ENCODE measurements at places on chromosomes 3 and 15.

GRCh38 chr3:161821591-161821990 is 325.0 kb downstream of the OTOL1 start:
- DNase-seq = no peak

DNA sequence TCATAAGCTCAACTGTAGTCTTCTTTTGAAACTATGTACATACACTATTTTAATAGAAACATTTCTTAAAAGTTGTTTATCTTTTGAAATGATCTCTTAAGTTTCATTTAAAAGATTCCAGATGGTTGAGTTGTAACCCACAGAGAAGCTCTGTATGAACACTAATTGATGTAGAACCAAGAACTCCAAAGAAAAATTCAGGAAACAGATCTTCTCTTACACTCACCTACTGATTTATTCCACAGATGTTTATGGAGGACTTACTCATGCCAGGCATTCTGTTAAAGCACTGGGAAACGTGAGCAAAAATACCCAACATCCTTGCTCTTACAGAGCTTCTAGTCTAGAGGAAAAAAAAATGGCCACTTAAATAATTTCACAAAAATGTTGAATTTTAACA is 551.1 kb downstream of the NAALADL2 start:
- DNase-seq = no peak

DNA sequence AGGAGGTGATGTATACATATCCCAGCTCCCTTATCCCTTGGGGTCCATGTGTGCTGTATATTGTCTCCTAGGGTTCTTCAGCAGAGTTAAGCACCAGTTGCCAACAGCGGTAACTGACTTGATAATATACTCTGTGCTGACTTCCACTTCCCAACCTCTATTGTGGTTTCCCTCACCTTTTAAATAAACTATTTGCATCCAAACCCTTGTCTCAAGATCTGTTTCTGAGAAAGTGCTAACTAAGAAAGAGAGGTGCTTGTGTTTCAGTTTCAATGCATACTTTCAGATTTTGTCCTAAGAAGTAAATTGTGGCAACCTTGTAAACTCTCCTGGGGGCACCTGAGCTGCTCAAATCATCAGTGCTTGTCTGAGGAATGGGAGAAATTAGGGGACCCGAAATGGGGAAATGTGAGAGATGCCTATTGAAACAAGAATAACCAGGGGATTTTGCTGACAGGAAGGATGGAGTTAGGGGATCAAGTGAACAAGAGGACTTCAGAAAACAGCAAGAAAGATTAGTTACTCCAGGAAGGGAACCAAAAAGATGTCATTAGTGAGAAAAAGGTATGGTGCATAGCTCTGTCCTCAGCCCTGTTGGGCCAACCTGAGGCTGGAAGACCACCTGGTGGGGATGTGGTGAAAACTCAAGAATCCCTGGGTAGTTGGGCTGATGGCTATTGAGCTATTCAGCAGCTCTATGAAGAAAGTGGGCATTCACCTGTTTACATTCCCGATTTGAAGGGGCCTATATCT is 50.9 kb upstream of the MRPL3 start:
- no peak for DNase-seq

GRCh38 chr15:50940506-50940905 is 32.0 kb downstream of the AP4E1 start:
- DNase-seq = no peak

DNA sequence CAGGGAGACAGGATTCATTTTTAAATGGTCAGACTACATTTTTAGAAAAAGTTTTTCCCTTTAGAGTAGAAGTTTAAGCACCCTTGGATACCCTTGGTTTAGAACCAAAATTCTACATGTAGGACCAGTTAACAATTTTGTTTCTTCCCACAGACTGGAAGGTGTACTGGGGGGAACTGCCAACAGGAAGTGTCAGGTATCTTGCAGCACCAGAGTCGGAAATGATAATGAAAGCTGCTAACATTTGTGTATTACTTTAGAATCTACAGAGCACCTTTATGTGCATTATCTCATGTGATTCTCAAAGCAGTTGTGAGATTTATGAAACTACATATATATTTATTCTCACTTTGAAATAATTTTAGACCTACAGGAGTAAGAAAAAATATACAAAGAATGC is 21.5 kb downstream of the SPRED1 start:
- DNase-seq = no peak

DNA sequence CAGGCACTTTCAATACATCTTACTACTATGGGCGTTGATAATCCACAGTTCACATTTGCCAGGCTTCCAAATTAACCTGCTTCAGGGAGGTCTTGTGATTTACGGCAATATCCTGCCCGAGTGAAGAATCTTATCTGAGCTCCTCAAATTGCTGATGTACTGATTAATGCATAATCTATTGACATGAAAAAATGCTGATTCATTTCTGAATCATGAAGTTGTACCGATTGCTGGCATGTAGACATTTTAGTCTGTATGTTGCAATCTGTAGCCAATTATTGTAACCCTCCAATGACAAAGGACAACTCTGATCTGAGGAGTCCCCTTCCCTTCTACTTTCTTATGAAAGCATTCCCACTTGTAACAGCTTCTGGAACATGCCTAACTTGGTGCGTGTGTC is 97.2 kb downstream of the SEC22A start:
- no peak for DNase-seq

- no peak for DNase-seq
These were observed 528.2 kb downstream of the NR2F2 start for GRCh38 chr15:96858694-96859093.

GRCh38 chr3:78901544-78901943 is 866.3 kb downstream of the ROBO1 start:
- no peak for DNase-seq

GRCh38 chr15:87454860-87455259 is 801.7 kb downstream of the NTRK3 start:
- DNase-seq = no peak

DNA sequence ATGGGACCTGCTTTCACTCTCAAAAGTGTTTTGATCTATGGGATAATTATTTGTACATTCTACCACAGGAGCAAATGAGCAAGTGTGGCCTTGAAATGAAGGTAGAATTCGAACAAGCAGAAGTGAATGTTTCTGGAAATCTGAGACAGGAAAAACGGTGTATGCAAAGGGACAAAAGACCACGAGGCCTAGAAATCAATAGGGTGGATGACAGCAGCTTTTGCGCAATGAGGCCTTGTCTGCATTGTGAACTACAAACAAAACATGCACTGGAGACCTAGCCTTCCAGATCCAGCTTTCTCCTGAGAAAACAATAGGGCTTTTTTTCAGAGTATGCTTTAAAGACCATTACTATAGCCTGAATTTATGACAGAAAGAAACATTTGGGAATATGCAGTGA is 1137.0 kb downstream of the ROBO2 start:
- DNase-seq = no peak

DNA sequence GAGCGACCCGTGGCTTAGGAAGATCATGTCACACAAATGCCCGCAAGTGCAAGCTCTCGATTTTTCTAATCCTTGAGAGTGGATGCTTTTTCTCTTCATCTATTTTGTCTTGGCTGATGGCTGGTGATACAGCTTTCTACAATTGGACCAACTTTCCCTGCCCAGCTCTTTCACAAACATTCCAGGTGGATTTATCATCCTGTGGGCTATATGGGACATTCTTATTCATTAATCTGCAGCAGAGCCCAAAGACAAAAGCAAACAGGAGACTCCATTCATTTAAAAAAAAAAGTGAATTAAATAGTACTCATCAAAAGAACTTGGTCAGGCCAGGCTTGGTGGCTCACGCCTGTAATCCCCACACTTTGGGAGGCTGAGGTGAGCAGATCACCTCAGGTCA is 14.2 kb upstream of the TSEN2 start:
- no peak for DNase-seq

DNA sequence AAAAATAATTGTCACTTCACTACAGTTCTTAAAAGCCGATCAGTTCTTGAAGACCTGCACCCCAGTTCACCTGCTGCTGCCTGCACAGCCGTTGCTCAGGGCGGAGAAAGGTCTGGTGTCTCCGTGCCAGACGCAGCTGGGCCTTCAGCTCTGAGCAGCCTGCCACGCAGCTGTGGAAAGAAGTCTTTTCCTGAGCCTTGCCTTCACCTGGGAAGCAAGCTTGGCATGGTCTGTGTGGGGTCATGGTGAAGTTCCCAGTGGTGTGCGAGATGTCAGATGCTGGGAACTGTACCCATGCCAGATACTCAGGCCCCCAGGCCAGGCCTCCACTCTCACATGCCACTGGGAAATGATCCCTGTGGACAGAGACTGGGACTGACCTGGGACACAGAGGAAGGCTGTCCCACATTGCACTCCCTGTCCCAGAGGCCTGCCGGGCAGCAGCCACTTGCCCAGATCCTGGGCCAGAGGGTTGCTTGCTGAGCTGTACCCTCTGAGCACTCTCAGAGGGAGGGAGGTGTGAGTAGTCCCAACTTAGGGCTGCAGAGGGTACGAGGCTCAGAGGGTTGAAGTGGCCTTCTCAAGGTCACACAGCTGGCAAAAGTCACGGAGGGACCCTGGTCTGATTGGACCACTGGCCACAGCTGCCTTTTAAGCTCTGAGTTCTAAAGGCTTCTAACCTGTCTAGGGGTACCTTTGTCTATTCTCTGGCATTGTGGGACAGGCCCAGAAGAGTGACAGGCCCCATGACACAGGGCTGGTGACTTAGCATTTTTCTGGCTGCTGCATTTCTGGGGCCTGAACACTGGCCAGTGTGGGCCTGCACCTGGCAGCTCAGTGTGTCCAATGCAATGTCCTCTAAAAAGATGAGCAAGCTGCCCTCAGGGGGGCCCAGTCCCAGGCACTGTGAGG is 55.4 kb downstream of the KLF13 start:
- no peak for DNase-seq

GRCh38 chr3:54488297-54488696 is 365.9 kb downstream of the CACNA2D3 start:
- no peak for DNase-seq

DNA sequence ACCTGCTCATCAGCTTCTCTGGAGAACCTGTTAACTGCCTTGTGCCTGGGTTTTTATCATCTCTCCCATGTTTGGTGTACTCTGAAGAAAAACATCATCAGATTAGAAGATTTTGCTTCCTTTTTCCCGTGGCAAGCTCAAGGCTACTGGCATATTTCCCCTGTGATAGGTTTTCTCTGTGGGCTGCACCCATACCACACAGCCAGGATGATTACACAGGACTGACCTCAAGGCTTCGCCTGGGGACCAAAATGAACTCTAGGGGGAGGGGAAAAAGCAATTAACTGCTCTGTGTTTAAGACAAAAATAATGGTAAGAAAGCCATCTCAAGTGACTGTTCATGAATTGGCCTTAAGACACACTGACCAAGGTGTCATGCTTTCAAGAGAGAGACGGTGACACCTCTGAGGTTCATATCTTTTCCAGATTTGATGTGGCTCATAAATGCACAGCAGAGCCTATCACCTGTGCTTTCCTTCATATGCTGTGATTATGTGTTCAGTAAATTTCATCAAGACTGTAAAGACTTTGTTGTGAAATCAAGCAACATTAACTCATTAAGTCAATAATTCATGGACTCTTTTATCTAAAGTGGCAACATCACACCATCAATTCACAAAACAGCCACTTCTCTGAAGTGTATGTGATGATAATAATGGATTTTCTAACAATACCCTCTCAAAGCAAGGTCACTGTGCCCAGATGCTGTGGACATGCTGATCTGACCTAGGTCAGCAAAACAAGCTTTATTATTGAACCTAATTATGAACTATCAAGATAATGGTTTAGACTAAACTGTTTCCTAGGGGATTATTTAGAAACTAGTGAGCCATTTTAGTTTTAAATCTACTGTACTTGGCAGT is 427.9 kb downstream of the WDR72 start:
- no peak for DNase-seq

GRCh38 chr3:172179680-172180399 is 140.5 kb downstream of the FNDC3B start:
- no peak for DNase-seq

DNA sequence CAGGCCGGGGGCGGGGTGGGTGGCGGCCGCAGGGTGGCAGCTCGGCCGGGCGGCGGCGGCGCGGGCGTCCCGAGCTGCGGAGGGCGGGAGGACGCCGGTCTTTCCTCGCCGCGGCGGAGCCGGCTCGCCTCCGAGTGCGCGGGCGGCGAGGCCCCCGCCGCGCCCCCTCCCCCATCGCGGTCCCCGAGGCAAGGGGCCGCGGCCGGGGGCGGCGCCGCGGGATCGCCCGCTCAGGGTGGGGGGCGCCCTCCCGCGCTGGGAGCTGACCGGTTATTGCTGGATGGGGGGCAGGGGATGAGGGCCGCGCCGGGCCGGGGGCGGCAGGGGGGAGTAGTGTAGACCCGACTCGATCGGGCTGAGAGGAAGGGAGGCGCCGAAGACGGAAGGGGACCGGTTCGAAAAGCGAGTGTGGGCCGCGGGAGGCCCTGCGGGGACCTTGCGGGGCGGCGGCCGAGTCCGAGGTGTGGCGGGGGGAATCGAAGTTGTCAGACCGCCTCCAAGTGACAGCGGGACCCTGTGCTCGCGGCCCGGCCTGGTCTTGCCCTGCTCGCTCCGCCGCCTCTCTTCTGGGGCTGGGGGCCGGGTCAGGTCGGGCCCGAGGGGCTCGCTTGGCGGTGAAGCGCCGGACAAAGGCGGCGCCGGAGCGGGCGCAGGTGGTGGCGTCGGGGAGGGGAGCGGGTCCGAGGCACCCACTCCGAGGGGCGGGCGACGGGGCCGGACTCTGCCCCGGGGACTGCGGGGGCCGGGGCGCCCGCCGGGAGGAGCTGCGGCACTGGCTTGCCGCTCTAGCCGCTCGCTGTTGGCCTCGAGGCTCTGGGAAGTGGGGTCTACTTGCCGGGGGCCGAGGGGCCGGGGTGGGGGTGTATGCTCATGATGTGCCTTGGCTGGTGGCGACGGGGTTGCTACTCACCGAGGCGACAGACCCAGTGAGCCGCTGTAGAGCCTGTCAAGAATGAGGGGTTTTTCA is 1.1 kb downstream of the BAHD1 start:
- no peak for DNase-seq

DNA sequence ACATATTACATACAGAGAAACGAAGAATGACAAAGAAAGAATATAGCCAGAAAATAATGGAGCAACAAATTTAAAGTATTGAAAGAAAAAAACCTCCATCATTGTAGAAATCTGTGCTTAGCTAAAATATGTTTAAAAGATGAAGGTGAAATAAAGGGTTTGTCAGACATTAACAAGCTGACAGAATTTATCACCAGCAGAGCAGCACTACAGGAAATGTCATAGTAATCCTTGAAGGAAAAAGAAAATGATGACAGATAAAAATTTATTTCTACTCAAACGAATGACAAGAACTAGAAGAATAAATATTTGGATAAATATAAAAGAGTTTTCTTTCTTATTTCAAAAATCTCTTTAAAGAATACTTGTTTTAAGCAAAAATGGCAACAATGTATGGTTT is 40.6 kb upstream of the OTOL1 start:
- DNase-seq = no peak

DNA sequence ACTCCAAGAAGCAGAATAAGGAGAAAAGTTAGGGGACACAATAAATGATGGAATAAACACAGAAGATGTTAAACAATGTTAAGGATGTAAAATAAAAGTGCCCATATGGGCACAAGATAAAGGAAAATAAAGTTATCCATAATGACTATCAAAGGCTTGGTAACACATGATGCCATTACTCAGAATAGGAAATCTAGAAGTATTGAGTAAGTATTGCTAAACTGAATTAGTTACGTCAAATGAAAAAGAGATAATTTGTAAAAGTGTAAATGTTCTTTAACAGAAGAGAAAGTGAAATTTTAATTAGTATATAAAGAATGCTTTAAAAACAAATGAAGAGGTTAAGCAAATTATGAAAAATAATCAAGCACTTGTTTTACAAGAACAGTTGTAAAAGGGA is 6.7 kb downstream of the COPS2 start:
- DNase-seq = no peak

GRCh38 chr3:171328419-171329082 is 131.7 kb downstream of the TNIK start:
- no peak for DNase-seq

GRCh38 chr3:46849045-46849631 is 14.1 kb downstream of the MYL3 start:
- DNase-seq = no peak
